Substantia nigra (tissue), 51 donors: ENCODE measurements at places on chromosomes 1 and 21.

DNA sequence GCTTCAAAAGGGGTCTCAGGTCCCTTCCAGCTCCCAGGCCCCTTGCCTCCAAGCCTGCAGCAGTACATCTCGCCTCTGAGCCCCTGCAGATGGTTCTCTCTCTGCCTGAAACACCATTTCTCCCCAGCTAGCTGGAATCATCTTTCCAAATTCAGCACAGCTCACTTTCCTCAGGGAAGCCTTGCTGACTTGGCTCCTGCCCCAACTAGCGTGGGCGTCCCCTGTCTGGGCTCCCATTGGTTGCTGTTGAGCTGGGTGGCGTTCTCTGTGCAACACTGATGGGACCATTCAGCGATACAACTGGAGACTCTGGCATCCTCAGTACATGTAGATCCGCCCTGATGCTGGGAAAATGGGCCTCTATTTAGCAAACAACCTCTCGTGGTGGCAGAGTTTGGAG is 141.3 kb upstream of the IGSF21 start:
- no peak for DNase-seq

DNA sequence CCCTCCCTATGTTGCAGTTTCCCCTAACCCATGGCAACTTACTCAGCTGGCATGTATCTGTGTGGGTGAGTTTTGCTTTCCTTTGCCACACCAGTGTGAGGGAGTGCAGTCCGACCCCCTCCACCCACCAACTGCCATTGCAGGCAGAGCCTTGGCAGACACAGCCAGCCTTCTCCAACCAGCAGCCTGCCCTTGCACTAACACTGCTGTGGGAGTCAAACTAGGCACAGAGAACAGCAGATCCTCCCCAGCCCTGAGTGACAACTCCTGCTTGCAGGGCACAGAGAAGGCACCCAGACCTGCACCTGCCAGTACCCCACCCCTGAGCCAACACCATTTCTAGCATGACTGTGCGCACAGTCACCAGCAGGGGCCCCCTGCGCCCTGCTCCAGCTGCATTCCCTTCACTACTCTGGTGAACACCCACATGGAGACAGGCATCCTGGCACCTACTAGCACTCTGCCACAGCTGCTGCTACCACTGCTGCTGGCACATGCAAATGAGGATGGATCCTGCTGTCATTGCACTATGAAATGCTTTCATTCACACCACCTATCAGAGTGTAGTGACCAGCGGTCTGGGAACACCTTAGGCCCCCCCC is 98.4 kb downstream of the MAGI3 start:
- DNase-seq: no peak

- DNase-seq: no peak
These were observed 123.2 kb downstream of the CASZ1 start for GRCh38 chr1:10673109-10673711.

DNA sequence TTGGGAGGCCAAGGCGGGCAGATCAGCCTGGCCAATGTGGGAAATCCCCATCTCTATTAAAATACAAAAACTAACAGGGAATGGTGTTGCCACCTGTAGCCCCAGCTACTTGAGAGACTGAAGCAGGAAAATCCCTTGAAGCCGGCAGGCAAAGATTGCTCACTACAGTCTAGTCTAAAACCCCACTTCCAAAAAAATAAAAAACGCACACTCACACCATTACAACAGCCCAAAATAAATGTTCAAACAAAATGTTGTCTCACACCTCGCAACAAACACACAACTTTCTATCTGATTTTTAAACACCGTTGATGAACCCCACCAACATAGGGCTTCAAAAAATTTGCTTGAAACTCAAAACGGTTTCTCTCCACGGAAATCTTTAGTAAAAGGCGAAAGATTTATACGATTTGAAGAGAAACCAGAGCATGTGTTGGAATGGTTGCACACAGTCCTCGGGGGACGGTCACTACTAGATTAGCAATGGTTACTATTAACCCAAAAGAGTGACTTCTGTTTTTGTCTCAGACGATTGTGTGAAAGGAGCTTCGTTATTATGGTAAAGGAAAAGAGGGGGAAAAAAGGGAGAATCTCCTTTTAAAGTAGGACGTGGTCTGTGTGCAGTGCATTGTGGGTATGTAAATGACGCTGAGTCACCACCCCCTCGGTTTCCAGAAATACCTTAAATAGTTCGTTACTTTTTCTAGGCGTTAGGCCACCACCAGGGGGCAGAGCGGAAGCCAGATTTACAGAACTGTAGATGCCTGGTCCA is at the start of gene RNU5D-1:
TSS of gene RNU5D-1 (minus strand) at position 430 of the 772 bp plus-strand sequence.
- peak; percentile 97 for DNase-seq

DNA sequence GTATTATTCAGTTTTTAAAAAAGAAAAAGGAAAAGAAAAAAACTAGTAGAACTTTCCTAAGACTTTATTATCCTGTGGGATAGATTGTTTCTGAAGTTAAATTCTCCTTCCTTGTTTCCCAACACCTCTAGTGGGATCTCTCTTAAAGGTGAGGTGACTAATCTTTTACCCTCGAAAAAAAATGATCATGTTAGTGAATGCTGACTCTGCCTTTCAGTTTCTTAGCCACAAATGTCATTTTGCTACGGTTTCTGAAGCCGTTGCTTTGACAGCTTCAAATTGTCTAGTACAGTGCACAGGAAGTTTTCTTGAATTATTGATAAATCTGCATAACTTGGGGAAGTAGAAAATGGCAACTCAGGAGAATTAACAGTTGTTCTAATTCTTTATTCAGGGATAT is 13.0 kb upstream of the NEK7 start:
- no peak for DNase-seq

DNA sequence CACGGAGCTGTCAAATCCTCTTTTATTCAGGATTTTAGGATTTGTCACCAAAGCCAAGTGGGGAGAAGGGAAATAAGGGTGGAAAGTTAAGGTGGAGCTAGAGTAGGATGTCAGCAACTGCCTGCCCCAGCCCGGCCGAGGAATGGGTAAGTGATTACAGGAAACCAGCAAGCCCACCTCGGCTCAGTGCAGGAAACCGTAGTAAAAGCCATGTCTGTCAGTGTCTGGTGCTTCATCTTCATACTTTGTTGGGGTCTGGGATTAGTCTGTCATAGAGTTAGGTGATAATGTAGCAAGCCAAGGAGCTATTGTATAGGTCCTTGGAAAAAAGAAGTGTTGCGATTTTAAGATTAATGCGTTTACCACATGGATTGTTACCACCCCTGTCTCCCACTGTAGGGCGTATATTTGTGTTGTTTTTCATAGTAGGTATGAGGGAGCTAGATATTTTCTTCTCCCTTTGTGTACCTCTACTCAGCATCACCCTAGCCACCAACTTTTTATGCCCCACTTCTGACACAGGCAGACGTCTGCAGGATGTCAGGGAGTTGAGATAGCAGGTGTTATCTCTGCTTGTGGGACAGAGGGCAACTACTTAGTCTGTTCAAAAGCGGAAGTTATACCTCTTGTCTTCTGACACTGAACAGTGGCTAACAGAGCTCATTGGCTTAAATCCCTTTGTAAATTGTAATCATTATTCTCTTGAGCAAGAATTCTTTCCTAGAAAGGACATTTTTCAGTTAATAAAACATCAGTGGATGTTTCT is 253.7 kb downstream of the HHAT start:
- no peak for DNase-seq

DNA sequence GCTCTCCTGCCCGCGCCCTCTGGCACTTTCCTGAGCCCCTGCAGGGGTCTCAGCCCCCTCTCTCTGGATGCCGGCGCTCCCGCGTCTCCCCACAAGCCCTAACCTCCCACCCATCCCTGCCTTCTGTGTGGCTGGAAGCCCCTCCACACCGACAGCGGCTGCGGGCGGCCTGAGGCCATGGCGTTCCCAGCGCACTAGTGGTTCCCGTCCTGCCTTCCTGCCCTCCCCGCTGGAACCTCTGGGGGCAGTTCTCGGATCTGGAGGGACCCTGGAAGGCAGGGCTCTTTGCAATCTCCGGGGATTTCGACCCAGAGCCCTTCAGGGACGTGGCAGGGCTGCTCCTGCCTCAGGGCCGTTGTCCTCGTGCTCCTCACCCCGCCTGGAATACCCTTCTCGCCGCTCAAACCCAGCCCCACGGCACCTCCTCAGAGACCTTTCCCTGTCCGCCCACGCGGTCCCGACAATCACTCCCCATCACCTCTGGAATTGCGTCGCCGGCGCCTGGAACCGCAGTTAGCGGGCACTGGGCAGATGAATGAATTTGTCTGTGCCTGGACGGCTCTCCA is 493 bp upstream of the ESPN start:
- no peak for DNase-seq

DNA sequence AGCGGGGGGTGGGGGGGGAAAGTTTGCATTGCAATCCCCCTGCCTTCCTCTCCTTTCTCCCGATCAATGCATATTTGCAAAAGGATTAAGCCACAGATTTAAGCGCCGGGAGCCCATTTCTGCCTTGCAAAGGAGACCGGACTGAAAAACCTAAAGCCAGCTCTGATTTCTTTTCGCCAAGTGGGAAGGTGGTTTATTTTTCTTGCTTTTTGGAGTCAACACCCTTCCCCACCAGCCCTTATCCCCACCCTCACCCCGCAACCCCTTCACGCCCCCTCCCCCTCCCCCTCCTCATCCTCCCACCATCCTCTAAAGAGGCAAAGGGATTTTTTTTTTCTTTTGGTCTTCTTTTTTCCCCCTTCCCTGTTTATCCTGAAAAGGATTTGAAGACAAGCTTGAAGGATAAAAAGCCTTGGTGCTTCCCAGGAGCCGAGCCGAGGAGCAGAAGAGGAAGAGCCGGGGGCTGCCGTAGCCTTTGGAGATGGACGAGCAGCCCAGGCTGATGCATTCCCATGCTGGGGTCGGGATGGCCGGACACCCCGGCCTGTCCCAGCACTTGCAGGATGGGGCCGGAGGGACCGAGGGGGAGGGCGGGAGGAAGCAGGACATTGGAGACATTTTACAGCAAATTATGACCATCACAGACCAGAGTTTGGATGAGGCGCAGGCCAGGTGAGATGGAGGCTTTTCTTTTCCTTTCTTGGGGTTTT is 513 bp downstream of the PBX1 start:
- DNase-seq: peak; percentile 16
